Right atrium auricular region (tissue), 2 donors: ENCODE measurements at places on chromosomes 11 and 22. TPM values are rescaled to one million over a fixed set of nuclear protein-coding genes. Genes with fewer than 3 reads are reported as not detected.
A peak's percentile ranks its signal among the peaks of the same experiment; 100 is the strongest.

DNA sequence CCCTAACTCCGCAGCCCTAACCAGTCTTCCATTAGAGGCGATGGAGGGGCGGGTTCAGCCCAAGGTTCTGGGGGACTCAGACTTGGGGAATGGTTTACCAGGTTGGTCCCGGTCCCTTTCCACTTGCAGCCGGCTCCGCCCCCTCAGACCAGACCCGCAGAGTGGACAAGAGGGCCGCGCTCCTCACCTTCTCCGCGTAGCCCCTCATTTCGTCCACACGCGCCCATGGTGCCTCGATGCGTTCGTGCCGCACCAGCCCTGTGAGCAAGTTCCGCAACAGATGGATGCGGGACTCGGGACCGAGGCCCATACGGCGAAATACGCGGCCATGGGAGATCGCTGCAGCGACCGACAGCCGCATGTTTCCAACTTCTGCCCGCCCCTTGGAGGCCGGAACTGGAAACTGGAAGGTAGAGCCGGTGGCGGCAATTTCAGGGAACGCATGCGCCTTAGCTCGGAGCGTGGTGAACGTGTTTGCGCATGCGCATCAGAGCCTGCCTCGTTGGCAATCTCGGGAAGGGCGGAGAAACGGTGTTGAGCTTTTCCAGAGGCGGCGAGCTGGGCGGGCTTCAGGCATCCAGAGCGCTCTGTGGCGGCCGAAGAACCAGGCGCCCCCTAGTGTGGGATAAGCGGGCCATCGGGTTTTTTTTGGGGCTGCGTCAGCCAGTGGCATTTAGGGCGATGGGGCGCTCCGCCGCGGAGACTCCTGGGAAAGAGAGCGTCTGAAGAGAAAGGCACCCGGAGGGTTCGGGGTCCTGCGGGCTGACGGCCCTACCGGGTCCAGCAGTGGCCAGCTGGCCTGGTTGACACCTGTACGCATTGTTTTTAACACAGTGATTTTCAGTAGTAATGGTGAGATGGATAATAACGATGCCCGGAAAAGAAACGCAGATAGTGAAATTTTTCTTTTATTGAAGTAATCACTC lies at the start of gene MRPL17:
Gene MRPL17, minus strand, starts transcription at position 405 of the 926 bp plus-strand sequence. Its CDS starts 44 bp downstream, at position 361.
- DNase-seq, result peak; percentile 99

GRCh38 chr22:31897842-31898805 lies 46.2 kb upstream of the YWHAH start:
- DNase-seq, result no peak

DNA sequence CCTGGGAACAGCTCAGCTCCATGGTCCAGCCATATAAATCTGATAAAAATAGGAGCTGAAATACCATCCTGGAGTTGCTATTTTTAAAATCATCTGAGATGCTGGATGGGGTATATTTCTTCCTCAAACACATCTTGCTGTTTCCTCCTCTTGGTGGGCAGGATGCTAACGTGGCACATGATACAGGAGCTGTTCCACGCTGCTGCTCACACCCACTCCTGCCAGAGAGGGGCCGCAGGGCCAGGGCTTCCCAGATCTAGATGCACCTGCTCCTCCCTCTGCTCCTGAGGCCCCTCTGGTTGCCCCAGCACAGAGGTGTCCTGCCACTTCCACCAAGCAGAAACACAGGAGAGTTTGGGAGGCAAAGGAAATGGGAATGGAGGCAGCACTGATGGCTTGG lies 3.3 kb upstream of the ST3GAL4 start:
- DNase-seq, result no peak

GRCh38 chr22:38205261-38206128 lies 3.7 kb downstream of the MAFF start:
- DNase-seq, result peak; percentile 91

- DNase-seq, result peak; percentile 85
Measured at GRCh38 chr11:68040101-68040956, 1.5 kb downstream of the TCIRG1 start.

DNA sequence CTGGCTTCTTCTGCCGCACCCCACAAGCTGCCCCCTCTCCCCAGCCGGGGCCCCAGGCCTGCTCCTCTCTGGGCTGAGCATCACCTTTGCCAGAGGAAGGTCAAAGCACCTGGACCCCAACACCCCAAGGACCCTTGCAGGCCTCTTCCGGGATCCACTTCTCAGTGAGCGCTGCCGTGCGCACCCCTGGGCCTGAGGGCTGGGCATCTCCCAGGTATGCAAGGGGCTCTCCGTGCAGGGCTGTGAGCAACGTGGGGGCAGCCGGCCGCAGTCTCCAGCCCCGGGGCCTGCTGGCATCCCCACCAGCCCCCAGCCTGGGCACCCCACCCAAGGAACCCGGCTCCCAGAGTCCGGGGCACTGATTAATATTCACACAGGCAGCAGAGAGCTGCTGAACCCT lies 64.0 kb downstream of the BRD1 start:
- no peak for DNase-seq

- DNase-seq, result no peak
Measured at GRCh38 chr11:75508051-75508561, 17.6 kb downstream of the GDPD5 start.

GRCh38 chr11:64305691-64306562 lies 603 bp downstream of the ESRRA start:
- peak; percentile 70 for DNase-seq

- DNase-seq, result no peak
Measured at GRCh38 chr22:44838316-44839016, 86.1 kb downstream of the ARHGAP8 start.

GRCh38 chr11:34262531-34263081 lies 95.2 kb downstream of the ABTB2 start:
- DNase-seq, result no peak

DNA sequence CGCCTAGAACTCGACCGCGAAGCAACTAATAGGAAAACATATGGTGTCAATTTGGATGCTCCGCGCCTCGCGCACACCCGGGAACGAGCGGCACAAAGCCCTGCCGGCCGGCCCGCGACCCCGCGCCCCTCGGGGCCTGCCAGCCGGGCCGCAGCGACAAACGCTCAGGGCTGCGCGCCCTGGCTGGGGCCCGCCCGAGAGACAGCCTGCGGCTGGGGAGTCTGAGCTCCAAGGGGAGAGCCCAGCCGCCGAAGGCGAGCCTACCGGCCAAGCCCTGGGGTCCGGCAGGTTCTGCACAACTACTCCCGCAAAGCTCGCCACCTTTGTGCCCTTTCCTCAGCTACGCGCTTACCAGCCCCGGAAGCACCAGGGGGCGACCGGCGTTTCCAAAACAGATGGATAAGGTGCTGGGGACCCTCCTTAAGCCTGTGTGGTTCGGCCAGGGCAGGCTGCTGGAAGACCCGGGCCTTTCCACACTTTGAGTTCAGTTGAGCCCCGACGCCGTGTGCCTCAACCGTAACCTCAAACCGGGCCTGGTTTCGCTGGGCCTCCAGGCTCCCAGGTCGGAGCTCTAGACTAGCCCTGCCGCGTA lies 6.0 kb downstream of the PAX6 start:
- no peak for DNase-seq

- no peak for DNase-seq
Measured at GRCh38 chr11:4393858-4394223, 339 bp upstream of the TRIM21 start.

DNA sequence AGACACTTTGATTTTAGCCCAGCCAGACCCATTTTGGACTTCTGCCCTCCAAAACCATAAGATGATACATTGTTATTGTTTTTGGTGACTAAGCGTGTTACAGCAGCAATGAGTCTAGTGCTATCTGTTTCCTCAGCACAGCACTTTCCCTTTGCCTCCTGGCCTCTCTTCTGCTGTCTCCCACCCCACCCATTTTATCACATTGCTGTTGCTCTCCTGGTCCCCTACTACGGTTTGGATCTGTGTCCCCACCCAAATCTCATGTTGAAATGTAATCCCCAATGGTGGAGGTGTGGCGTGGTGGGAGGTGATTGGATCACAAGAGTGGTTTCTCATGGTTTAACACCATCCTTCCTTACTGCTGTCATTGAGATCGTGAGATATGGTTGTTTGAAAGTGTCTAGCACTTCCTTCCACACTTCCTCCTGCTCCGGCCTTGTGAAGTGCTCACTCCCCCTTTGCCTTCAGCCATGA lies 59.8 kb upstream of the CD82 start:
- DNase-seq, result no peak

DNA sequence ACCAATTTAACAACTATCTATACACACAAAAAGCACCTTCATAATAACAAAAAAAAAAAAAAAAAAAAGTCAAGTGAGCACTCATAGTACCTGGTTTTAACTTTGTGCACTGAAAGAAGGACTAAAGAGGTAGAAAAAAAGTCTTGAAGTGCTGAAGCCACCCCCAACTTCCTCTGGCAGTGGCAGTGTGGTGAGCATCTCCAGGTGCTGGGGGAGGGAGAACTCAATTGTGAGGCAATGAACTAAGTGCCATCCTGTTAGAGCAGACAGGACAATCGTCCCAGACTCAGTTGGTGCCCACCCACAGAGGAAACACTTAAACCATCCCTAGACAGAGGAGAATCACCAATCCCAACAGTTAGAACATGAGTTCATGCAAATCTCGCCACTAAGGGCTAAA lies 22.7 kb upstream of the OR52M1 start:
- DNase-seq, result no peak

DNA sequence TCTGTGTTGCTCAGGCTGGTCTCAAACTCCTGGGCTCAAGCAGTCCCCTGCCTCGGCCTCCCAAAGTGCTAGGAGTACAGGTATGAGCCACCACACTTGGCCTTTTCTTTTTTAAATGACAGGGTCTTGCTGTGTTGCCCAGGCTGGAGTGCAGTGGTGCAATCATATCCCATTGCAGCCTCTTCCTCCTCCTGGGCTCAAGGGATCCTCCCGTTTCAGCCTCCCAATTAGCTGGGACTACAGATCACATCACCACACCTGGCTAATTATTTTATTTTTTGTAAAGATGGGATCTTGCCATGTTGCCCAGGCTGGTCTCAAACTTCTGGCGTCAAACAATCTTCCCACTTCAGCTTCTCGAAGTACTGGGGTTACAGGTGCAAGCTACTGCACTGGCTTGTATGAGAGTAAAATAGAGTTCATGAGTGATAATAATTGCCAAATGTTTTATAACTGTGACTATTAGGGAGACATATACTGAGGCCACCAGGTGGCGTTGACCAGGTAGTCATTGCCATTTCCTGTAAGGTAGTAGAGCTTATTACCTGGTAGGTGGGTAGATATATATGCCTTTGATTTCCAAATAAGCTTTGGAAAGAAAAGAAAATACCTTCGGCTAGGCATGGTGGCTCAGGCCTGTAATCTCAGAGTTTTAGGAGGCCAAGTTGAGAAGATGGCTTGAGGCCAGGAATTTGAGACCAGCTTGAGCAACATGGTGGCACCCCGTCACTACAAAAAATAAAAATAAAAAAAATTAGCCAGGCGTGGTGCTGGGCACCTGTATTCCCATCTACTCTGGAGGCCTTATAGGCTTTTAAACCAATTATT lies 5.4 kb downstream of the FDX1 start:
- DNase-seq, result no peak

GRCh38 chr22:30267382-30268302 lies 991 bp upstream of the OSM start:
- DNase-seq, result no peak

- no peak for DNase-seq
Measured at GRCh38 chr22:23192133-23192532, 11.8 kb downstream of the BCR start.

DNA sequence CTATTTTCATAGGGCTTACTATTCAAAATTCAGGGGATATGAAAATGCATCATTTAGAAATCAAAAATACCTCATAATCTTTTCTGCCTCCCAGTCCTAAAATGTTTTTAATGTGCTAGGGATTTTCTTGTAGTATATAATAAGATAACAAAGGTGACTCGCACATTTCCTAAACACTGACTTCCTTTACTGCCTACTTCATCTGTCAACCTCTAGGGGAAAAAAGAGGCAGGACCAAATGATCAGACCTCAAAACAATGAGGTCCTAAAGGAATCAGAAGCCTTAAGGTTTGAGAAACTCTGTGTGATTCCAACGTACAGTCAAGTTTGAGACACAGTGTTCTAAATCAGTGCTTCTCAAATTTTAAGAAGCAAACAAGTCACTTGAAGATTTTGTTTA lies 56.1 kb upstream of the POU2AF2 start:
- no peak for DNase-seq

- DNase-seq, result no peak
Measured at GRCh38 chr11:127925475-127925874, 661.9 kb downstream of the ETS1 start.

- no peak for DNase-seq
Measured at GRCh38 chr11:112279901-112280267, 19.2 kb upstream of the PLET1 start.

- DNase-seq, result no peak
Measured at GRCh38 chr11:132115454-132115853, 745.0 kb downstream of the NTM start.

- no peak for DNase-seq
Measured at GRCh38 chr11:45173064-45173463, 26.6 kb downstream of the PRDM11 start.

- no peak for DNase-seq
Measured at GRCh38 chr22:33139937-33140336, 81.8 kb upstream of the SYN3 start.

Gene TMEM123
- total RNA-seq, result 72.8 TPM

Gene YPEL1
- total RNA-seq, result 5.0 TPM

Gene DERL3
- 4.0 TPM for total RNA-seq

Gene DRD4
- not detected for total RNA-seq

Gene EXT2
- 45.2 TPM for total RNA-seq

Gene OR4P4
- not detected for total RNA-seq

Gene YPEL4
- total RNA-seq, result 0.55 TPM

Gene CD3D
- 1.5 TPM for total RNA-seq

Gene MYOD1
- not detected for total RNA-seq

Gene ISX
- not detected for total RNA-seq

Gene UPK3A
- not detected for total RNA-seq

Gene UCP3
- 1.1 TPM for total RNA-seq

Gene TYR
- not detected for total RNA-seq

Gene POU2AF3
- 0.47 TPM for total RNA-seq

Gene PTGDR2
- not detected for total RNA-seq

Gene TBX1
- 0.24 TPM for total RNA-seq

Gene OR8A1
- total RNA-seq, result not detected

Gene VSIG10L2
- not detected for total RNA-seq

Gene RAB39A
- total RNA-seq, result 0.22 TPM

Gene OR5D13
- total RNA-seq, result not detected
